ENCODE measurements at places on chromosomes 6 and 20.

- DNase-seq = no peak
These were observed 1063.9 kb upstream of the CITED2 start for GRCh38 chr6:140438346-140438735.

DNA sequence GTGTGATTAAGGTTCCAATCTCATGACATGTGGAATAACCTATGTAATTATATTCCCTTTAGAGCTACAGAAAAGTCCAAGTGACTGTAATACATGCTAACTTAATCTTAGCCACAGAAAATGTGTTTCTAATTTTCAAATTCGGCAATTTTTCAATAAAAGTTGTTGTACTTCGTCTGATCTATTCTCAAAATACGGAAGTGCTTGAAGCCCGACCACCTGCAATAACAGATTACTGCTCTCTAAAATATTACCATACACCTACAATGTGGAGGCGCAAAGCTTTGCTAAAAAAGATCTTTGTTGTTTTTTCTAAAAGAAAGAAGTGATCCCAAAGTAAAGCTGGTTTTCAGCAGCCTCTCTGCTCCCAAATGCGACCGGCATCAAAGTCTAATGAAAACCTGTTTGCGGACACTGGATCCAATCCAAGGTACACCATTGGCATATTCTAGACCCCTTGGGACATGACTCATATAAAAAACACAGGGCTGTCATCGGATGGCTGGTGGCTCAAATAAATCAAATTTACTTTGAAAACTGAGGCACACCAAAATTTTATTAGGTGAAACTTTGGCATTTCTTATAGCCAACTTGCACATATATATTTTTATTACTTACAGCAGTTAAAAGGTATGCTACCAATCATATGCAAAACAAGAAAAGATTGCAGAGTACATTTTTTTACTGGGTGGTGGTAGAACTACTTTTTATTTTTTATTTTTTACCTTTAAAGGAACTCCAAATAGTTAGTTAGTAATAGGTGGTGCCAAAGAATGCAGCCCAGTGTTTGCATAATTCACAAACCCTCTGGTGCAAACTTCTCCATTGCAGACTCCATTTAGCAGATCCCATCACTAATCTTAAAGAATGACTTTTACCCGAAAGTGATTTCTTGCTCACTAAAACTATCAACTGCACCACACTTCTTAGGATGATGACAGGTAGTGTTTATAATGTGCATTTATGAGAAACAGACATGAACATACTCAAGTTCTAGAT lies 118.7 kb upstream of the TBX18 start:
- DNase-seq = no peak

- DNase-seq = no peak
These were observed 294.5 kb upstream of the RGS17 start for GRCh38 chr6:153425536-153425935.

- no peak for DNase-seq
These were observed 911.6 kb downstream of the TFAP2A start for GRCh38 chr6:9503111-9503761.

DNA sequence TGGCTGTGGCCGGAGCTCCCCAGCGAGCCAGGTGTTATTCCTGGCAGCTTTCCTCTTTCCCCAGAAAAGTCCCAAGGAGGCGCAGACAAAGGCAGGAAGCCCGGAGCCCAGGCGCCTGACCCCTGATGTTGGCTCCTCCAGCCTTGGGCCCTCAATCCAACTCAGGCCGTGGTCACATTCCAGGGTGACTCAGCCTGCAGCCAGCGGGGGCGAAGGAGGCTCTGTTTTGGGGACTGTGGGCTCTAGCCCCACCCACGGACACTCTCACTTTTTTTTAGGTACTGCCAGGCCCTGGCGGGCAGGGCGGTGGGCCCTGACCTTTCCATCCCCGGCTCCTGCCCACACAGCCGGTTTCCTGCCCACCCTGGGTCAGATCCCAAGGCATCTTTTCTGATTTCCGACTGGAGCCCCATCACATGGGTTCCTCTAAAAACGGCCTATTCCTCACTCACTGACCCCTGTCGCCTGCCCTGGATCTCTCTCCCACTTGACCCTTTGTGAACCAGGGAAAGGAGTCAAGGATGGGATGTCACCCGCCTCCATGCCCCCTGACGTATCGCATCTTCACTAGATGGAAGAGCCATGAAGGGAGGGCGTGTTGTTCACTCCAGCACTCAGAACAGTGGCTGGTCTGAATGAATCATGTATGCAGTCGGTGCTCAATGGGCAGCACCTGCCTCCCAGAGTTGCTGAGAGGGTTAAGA lies 5.5 kb downstream of the PTGIS start:
- DNase-seq = no peak

DNA sequence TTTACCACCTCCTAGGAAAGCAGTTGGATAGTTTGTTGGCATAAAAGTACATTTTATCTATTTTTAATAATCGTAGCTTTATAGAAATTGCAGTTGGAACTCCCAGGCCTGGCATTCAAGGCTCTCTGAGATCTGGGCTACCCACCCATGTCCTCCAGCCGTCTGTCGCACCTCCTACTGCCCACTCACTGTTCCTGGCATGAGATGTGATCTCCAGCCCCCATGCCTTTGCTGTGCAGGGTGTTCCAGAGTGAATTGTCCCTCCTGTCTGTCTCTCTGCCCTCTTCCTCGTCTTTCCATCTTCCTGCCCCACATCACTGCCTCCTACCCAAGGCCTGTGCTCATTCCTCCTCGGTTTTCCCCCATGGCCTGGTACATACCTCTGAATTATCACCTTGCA lies 50.7 kb downstream of the PTPN1 start:
- peak; percentile 23 for DNase-seq

DNA sequence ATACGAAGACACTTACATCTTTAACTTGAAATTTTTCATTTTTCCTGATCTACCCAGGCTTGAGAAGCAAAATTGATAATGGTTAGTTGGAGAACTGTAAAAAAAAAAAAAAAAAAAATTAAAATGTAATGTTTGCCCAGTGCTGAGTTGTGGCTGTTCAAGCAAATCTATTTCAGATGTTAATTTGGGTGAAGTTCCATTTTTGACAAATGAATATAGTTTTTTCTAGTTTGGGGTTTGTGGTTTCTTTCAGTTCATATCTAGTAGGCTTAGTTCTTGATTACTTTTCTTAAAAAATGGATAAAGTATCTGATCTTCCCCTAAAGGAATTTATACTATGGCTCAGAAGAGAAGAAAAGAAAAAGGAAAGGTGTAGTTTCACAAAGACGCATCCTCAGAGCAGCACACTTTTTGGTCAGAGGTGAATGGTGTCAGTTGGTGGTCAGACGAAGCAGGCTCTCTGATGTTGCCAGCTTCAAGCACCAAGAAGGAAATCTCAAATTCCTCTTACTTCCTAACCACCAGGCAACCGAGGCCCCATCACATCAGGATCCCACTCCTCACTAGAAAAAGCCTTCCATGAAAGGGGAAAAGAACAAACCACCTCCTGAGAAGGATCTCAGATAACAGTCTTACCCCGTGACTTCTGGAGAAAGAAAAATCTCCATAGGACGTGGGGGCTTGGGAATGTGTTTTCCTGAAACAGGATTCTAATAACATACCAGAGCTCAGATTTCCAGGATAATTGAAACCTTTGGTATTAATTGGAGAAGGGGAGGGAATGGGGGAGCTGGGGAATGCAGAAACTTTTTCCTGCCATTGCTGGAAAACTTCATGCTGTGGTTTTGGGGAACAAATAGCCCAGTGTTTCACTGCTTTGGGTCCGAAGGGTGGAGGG lies 396.2 kb downstream of the CD83 start:
- no peak for DNase-seq

DNA sequence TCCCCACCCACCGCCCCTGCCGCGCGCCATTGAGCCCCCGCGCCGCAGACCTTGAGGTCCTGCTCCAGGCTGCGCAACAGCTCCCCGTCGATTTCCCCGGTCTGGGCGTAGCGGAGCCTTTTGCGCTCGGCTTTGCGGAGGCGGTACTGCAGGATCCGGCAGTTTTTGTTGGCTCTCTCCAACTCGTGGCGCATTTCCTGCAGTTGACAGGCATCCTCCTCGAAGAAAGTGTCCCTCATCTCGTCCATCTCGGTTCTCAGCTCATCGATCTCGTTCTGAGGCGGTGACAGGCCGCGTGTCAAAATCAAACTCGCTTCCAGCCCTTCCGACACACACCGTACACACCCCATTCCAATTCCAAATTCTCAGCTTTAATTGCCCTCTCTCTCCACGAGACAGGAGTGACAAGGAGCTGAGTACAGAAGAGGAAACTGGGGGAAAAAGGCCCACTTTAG lies 4.3 kb downstream of the MTCL3 start:
- DNase-seq = peak; percentile 50

DNA sequence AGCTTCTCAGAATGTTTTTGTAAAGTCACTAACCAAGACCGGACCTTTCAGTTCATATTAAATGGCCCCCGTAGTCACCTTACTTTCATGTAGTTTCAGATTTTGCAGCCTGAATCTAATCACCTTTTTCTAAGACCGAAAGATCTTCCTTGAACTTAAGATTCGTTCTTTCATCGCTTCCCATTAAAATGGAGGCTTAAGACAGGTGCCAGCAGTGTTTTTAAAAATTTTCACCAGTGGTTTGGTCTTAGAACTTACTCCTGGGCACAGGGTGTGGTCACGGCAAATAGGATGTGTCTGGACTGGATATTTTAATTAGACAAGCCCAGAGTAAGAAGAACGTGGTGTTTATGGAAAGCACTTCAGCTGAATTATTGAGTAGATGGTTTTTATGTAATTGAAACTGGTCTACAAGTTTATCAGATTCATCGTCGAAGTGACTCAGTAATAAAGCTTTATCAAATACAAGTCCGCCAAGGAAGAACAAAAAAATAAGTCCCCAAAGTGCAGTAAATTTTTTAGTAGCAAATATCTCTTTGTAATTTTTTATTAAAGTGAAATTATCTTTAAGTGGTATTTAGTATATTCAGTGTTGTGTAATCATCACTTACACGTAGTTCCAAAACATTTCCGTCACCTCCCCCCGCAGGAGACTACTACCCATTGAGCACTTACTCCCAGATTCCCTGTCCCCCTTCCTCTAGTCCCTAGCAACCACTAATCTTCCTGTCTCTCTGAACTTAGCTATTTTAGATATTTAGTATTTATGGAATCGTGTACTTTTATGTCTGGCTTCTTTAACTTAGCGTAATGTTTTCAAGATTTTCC lies 868 bp downstream of the SRSF3 start:
- peak; percentile 30 for DNase-seq

DNA sequence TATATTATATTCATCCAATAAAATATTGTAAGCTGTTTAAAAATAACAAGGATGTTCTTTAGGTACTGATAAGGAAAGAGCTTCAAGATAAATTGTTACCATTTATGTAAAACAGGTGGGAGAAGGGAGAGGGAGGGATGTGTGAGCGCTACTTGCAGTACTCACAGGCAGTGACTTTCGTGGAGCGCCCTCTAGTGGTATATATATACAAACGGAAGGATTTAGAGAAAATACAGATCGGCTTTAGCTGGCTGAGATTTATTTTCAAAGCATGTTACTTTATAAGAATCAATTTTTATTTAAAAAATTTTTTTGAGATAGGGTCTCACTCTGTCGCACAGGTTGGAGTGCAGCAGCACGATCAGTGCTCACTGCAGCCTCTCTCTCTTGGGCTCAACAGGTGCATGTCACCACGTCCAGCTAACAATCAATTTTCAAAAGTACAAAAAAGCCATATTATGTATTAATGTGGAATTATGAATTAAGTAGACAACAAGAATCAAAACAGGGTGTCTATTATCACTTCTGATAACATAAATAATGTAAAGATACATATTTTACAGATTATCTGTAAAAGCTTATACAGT lies 3.3 kb upstream of the MOG start:
- peak; percentile 29 for DNase-seq

DNA sequence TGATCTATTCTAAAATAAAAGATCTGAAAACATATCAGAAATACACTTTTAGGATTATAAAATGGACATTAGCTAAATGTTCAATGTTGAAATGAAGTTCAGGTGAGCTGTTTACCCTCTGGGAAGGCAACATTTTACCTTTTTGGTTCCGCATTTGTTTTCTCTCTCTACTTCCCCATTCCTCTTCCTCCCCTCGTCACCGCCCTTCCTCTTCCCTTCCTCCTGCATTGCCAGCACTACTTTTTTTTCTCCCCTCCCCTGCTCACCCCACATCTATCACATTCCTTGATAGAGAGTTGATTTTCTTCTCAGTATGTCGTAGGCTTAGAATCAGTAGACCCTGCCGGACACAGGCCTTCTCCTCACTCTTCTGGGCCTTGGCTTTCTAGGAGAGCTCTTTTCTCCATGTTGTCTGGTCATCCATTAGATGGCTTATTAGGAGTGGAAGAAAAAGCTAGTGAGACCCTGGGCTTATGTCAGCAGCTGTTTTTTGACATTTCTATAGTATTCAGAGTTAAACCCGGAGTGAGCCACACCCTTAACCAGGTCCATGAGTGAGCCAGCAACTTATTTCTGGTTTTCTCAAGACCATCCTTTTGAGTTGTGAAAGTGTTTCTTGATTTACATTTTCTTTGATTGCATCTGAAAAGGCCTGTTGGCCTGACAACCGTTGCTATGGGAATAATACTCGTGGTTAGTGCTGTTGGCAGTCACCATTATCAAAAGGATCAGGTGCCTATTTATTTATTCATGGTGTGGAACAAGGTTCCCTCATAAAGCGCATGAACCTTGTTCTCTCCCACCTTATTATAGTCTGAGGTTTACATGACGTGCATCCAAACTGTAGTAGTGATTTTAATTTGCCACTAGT lies 90.9 kb downstream of the DTD1 start:
- no peak for DNase-seq

DNA sequence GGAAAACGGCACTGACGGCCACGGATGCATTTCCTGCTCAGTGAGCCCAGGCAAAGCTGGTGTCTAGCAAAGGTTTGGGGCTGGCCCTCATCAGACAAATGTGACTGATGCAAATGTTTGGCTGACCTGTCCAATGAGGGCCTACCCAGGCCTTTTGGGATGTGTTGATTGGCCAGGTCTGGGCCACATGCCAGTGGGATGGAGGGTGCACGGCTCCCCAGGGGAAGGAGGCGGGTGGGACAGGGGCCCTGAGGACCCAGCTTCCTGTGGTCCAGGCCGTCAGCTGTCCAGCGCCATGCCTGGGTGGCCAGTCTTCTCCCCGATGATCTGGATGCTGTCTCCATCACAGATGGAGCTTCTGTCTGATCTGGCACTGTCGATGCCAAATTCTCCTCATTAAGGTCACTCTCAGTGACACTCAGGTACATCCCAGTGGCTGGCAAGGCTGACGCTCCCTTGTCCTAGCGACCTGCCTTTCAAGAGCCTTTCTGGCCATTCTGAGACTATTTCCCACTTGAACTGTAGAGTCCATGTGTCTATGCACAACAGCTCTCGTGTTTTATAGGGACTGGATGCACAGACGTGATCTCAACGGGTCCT lies 43.0 kb downstream of the NTSR1 start:
- no peak for DNase-seq

DNA sequence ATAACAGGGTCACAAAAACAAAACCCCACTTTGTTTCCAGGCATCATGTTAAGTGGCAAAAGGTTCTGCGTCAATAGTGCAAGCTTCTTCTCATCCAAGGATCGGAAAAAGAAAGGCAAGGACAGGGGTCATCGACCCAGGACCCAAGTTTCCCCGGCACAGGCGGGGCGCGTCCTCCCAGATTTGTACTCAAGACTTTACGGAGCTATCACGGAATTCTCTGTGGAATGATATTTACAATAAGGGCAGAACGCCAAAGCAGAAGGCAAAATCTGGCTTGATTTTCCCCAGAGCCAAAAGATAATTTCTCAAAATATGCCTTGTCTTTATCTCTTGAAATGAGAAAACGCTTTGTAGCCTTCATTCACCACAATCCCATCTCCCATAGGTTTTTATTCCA lies 25.5 kb downstream of the PDE10A start:
- DNase-seq = no peak
